Memory B cell (primary cell): ENCODE measurements at places on chromosomes 12 and 14.

DNA sequence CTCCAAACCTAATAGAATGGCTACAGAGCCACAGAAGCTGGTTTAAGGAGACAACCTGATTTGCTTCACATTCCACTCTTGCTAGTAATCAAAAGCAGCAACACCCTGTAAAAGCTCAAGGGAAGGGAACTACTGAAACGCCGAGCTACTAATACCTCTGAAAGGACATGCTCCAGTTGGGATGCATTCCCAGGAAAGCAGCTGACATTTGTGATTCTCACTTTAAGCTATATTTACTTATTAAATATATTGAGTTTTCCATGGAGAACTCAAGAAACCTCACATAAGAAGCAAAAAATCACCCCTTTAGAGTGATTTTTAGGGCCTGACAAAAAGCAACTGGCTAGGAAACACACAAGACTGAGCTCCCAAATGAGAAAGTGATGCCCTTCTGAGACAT, 1073.0 kb upstream of the FLRT2 start:
- DNase-seq: no peak

GRCh38 chr14:34050606-34051005, 99.7 kb upstream of the EGLN3 start:
- no peak for DNase-seq

DNA sequence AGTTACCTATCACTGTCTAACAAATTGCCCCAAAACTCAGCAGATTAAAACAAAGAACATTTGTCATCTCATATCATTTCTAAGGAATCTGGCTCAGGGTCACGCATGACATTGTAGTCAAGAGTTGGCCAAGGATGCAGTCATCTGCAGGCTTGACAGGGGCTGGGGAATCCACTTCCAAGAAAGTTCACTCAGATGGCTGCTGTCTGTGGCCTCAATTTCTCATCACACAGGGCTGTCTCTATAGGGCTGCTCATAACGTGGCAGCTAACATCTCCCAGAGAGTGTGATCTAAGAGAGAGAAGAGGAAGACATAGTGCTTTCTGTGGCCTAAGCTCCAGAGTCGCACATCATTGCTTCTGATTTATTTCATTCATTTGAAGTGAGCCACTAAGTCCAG, 17.0 kb upstream of the IL22 start:
- DNase-seq: no peak

- DNase-seq: no peak
These were observed 27.6 kb downstream of the HELB start for GRCh38 chr12:66329941-66330340.
